ENCODE measurements at places on chromosomes 3 and 15.

DNA sequence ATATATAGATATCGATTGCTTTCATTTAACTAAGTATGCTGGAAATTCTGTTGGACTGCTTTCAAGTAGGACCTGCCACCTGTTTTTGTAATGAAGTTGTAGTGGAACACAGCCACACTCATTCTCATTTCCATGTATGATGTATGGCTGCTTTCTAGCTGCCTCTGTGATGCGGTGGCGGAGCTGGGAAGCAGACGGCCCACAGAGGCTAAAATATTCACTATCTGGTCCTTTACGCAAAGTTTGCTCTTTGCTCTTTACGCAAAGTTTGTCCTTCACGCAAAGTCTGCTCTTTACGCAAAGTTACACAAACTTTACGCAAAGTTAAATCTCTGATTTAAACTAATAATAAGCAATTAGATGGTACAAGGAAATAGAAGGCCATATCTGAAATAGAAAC is 91.5 kb downstream of the DLG1 start:
- no peak for DNase-seq

DNA sequence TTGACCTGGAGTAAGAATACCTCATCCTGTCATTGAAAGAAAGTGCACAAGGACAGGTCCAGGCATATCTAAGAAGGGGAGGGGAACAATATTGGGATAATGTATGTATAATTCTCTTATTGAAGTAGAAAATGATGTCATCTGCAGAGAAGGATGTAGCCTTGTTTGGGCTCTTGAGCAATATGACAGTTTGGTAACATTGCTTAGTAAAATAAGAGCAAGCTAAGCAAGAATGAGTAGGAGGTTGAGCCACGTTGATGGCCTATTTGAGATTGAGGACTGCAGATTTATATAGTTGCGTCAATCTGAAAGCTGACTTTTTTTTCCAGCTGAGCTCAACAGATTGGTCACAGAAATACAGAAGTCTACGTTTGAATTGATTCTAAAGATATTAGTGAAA is 145.2 kb downstream of the FILIP1L start:
- no peak for DNase-seq

DNA sequence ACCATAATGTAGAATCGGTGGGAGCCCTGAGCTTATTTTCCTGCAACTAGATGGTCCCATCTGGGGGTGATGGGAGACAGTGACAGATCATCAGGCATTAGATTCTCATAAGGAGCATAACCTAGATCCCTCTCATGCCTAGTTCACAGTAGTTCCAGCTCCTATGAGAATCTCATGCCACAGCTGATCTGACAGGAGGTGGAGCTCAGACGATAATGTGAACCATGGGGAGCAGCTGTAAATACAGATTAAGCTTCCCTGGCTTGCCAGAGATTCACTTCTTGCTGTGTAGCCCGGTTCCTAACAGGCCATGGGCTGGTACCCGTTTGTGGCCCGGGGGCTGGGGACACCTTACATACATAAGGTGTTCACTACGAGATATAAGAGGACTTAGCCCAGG is 67.5 kb upstream of the LRRFIP2 start:
- no peak for DNase-seq

- DNase-seq, result no peak
These were observed 2.9 kb downstream of the HDGFL3 start for GRCh38 chr15:83204697-83205096.

GRCh38 chr15:62843311-62843710 is 199.2 kb upstream of the TPM1 start:
- DNase-seq, result no peak

DNA sequence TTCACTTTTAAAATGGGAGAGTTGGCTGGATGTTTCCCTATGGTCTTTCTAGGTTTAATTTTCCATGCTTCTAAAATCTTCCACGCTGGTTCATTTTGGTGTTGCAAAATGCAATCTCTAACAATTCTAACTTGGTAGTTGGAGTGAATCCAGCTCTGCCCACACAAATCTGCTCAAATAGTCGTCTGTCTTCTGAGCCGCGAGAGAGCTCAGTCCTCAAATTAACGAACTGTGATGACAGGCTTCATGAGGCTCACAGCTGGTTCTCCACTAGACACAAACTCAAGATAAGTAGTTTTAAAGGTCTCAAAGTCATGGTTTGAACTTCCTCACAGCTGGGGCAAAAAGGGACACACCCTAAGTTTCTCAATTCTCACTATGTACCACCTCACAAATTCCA is 178.6 kb upstream of the LYSMD4 start:
- DNase-seq, result no peak

DNA sequence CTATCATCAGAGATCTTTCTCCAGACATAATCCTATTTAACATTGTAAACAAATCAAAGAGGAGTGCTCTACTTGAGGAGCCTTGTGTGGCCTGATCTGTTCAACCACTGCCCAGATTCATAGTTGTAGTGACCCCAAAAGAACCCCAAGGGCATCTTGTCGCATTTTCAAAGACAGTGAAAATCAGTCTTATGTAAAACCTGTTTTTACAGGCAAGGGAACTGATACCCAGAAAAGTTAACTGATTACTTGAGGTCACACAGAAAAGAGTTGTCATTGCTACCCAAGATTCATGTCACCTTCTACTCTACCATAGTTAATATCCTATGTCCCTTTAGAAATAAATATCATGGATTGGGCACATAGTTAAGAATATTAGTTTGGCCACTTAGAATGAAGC is 40.5 kb upstream of the ARPP21 start:
- DNase-seq, result no peak

DNA sequence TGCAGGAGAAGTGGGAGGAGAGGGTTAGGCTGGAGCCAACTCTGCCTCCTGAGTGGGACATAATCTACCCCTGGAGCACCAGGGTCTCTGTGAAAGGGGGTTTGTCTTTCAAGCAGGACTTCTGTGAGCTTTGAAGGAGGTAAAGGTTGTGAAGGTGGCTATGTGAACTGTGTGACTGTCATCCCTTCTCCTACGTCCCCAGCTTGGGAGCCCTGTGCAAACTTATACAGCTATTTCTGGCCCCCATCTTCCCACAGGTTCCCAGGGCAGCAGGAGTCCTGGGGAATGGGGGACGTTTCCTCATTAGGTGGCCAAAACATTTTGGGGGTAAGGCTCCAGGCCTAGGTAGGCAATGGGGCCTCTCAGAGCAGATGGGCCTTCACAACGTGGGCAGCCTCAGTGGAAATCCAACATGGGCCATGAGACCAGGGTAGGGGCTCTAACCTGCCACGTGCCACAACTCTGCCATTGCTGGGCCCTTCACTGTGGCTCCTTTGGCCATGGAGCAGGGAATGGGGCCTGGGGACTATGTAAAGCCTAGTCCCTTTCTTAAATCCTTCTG is 3.5 kb downstream of the VIPR1 start:
- no peak for DNase-seq

DNA sequence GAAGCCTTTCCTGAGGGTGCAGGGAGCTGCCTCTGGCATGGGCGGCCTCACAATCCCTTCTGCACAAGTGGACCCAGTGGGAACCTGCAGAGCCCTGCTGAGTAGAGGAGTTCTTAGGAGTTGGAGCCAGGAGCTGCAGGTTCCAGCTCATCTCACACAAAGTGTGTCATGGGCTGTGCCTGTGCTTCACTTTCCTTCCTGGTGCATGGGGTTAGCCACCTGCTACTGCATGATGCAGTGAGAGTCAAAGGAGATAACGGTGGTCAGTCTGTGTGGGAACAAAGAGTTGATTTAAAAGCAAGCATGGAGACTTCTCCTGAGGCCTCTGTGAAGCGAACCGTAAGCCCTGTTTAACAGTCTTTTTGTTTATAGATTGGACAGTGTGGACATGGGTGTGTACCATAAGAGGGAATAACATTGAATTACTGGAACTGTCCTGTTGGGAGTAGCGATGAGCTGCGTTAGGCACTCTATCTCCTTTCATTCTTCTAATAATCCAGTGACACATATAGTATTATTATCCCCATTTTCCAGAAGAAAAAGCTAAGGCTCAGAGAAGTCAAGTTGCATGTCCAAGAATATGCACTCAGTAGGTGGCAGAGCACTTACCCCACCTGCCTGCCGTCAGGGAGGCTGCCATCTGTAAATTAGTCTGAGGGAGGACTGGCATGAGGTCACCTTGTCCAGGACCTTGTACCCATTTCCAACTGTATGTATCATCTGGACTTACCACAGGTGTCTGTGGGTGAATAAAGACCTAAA is 68.7 kb upstream of the PRR23C start:
- no peak for DNase-seq

Measured in GM12864 (cell line).